ENCODE measurements at places on chromosomes 6 and 20.

GRCh38 chr6:6217855-6218758 is 102.4 kb downstream of the F13A1 start:
- DNase-seq = no peak

- no peak for DNase-seq
These were observed 51.0 kb upstream of the CD93 start for GRCh38 chr20:23136893-23137745.

GRCh38 chr6:113347436-113347835 is 509.7 kb upstream of the MARCKS start:
- DNase-seq = no peak

DNA sequence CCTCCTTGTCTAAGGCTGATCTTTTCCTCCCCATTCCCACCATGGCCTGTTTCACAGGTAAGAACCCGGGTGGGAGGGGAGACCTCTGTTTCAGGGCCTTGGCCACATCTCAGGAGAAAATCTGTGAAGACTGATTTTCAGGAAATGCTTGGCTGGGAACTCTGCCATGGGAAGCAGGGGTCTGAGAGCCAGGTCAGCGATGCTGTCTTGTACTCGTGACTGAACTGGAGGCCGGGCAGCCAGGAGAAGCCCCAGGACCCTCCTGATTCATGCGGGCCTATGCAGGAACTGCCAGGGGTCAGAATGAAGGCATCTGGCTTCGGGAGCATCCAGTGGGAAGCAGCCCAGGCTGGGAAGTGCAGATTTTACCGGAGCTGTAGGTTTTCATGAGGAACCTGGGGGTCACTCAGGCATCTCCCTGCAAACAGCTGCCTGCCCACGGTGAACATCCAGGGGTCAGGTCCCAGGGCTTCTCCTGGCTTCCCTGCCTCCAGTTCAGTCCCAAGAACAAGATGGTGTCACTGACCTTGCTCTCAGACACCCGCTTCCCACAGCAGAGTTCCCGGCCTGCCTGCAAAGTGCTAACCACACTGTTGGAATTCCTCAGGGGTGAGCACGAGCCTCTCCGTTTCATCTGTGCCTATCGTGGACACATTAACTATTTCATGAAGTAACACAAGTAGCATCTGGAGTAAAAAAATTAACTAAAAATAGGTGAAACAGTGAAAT is 90.2 kb upstream of the SULF2 start:
- DNase-seq = no peak

DNA sequence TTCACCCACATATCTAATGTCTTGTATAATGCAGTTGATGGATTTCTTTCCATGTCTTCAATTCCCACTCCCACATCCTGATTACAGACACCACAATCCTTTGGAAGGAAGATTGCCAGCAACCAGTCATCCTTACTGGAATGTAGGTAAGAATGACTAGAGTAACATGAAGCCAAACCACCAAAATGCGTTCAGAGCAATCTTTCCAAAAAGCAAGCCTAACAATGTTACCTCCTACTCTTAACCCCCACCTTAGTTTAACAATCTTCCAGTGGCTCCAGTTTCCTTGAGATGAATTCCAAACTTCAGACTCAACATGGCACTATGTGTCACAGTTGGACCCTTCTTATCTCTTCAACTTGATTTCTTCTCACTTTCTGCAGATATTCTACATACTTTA is 685.6 kb downstream of the DOK5 start:
- DNase-seq = no peak

GRCh38 chr6:156854466-156855161 is 77.4 kb downstream of the ARID1B start:
- no peak for DNase-seq

DNA sequence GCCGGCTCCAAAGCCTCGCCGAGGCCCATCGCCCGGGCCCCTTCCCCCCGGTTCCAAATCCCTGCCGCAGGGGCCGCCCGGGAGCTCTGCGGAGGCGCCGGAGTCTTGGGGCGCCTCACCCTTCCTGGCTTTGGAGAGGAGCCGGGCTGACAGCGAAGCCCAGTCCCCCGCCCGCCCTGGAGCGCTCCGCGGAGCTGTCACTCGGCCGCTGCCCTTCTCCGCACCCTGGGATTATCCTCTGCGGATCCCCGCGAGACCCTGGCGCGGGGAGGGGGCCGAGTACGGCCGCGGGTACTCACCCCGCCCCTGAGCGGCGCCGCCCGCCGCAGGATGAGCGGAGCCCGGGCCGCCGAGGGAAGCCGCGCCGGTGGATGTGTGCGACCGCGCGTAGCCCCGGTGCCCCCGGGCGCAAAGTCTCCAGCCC is 343 bp downstream of the SNAP91 start:
- no peak for DNase-seq

DNA sequence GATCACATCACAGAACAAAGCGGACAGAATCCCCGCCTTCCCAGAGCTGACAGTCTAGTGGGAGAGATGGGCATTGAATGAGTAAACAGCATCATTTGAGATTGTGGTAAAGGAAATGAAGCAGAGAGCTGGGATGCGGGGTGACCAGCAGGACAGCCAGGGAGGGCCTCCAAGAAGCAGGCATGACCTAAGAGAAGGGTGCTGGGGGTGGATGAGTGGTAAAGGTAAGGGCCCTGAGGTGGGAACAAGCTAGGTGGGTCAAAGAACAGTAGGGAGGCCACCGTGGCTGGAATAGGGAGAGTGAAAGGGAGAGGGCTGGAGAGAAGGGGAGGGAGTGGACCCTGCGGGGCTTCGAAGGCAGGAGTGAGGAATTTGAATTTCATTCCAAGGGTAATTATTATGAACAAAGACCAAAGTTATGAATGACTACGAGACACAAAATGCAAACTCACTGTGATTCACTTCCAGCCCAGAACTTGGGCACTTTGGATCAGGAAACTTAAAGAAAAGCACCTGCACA is 61.4 kb downstream of the CEBPB start:
- DNase-seq = no peak

DNA sequence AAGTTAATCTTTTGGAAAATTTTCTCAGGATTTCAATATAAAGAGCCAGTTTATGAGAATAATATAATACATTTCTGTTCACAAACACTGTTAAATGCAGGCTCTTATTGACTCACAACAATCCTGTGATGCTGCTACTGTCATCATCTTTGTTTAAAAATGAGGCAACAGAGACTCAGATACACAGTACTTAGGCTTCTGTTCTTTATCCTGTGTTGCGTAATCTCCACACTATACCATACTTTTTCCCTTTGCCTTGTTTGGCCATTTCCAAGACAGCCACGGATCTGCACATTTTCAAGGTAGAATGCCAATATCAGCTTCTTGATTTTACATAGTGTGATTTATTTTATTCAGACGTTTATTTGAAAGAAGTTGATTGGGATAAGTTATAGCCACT is 699.0 kb upstream of the CITED2 start:
- no peak for DNase-seq

- DNase-seq = no peak
These were observed 70.0 kb upstream of the SMIM29 start for GRCh38 chr6:34318499-34319470.

GRCh38 chr20:50389438-50389807 is 120.8 kb upstream of the PTPN1 start:
- no peak for DNase-seq

DNA sequence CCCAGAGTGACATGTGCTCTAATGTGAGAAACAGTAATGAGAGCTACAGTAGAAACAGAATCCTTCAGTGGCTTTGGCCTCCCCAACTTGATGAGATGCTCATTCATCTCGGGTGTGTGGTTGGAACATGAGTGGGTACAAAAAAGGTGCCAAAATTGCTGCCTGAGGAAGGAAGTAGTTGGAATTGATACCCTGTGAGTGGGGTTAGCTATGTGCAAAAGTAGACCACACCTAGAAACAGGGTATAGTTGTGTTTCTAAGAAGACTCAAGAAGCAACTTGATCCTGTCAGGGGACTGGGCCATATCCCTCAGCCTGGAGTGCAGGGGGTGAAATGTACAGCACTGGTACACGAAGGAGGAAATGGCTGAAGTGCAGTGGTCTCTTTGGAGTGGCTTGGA is 206.4 kb upstream of the SUPT3H start:
- DNase-seq = no peak

GRCh38 chr6:106134087-106134770 is 48.1 kb downstream of the PRDM1 start:
- no peak for DNase-seq

- DNase-seq = peak; percentile 65
These were observed 6.9 kb upstream of the HELZ2 start for GRCh38 chr20:63580796-63581461.

GRCh38 chr6:140912686-140913085 is 1220.0 kb upstream of the GJE1 start:
- no peak for DNase-seq

DNA sequence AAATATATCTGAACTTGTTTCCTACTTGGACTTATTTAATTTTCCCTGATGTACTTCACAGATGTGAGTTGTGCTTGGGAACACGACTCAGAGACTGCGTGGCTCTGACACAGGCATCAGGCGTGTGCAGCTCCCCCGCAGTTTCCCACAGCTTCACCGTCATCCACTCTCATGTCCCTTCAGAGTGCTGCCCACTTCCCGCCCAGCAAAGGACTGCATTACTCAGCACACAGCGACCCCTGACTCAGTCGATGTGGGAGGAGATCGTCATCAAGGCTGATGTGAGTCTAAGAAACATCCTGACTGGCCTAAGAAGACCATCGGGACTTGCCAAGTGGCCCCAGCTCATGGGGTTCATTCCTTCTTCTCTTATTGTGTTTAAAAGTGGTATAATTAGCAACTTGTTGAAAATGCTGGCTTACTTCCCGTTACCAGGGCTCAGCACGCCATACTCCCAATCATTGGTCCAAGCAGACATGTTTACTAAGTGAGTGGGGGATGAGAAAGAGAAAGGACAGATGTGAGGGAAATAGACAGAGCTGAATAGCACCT is 539.4 kb upstream of the JARID2 start:
- DNase-seq = peak; percentile 14

GRCh38 chr6:154592199-154592860 is 81.8 kb upstream of the CNKSR3 start:
- no peak for DNase-seq

DNA sequence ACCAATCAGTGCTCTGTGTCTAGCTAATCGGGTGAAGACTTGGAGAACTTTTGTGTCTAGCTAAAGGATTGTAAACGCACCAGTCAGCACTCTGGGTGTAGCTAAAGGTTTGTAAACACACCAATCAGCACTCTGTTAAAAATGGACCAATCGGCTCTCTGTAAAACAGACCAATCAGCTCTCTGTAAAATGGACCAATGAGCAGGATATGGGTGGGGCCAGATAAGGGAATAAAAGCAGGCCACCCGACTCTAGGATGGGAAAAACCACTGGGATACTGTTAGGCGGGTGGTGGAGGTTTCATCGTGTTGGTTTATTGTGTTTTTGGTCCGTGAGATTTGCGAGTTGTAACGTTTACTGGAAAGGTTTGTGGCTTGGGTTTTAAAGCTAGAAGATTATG is 25.5 kb upstream of the GFOD1 start:
- DNase-seq = no peak

GRCh38 chr20:46226602-46227001 is 81.7 kb downstream of the CDH22 start:
- no peak for DNase-seq

- DNase-seq = no peak
These were observed 2.2 kb downstream of the QKI start for GRCh38 chr6:163416557-163417253.

DNA sequence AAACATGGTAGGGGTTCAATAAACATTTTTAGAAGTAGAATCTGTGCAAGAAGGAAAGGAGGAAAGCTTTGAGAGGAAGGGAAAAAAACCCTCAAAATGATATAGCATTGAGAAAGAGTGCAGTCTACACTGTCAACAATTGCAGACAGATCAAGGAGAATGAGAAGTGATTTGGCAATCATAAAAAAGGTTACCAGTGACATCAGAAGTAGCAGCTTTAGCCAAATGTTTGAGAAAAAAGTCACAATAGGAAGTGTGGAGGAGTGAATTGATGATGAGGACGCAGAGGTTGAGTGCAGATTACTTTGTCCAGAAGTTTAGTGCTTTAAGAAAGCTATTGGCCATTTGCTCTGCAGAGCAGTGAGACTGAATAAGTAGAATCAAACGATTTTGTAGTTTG is 155.0 kb downstream of the GJA1 start:
- no peak for DNase-seq

DNA sequence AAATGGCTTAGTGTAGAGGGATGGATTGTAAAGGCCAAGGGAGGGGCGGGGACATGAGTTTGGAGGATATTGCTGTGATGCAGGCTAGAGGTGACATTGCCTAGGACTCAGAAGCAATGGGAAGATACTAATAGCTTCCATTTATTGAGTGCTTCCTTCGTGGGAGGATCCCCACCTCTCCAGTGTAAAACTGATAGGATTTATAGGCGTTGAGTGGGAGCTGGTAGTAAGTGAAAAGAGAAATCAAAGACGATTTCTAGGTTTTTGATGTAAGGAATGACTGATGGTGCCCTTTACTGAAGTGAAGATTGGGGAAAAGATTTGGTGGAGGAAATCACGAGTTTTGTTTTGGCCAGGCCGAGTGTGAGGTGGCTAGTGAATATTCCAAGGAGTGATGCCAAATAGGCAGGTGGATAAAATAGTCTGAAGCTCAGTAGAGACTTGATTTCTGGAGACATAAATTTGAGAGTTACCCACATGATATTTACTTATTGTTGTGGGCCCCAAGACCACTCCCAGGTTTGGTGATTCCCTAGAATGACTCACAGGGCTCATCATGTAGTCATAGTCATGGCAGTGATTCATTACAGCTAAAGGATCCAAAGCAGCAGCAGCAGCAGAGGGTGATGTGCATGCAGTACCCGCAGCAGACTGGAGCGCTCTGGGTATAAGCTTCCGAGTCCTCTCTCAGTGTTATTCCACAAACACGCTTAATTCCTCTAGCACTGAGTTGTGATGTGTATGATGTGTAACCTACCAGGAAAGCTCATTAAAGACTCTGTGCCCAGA is 10.2 kb downstream of the RPRD1B start:
- DNase-seq = no peak

DNA sequence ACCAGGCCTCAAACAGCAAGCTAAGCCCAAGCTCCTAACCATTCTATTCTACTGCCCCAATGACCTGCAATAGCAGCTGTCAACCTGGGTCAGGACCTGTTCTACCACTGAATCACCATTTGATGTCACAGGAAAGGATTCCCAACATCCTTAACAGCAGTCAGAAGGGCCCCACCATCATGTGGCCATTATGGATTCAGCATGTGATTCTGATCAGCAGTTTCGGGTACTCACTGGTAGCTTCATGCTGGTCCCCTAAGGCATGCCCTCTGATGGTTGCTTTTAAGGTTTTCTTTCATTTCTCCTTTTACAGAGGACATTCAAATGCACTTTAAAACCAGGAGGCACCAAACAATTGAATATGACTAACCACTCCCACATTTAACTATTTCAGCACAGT is 37.3 kb upstream of the MAP7 start:
- DNase-seq = no peak
